Urinary bladder (tissue), 4 donors: ENCODE measurements at places on chromosomes 6 and 20. TPM values are rescaled to one million over a fixed set of nuclear protein-coding genes. Genes with fewer than 3 reads are reported as not detected.

The RIPOR2 gene
- 7.3 TPM for polyA plus RNA-seq

The TTK gene
- 0.23 TPM for polyA plus RNA-seq

The HEY2 gene
- 3.0 TPM for polyA plus RNA-seq

The TAP2 gene
- 18.5 TPM for polyA plus RNA-seq

The VSX1 gene
- polyA plus RNA-seq = 0.05 TPM

The DEFB132 gene
- polyA plus RNA-seq = 0.04 TPM

The C6orf58 gene
- not detected for polyA plus RNA-seq

The CCN6 gene
- not detected for polyA plus RNA-seq

The WFDC5 gene
- 0.27 TPM for polyA plus RNA-seq

The PKIB gene
- 0.60 TPM for polyA plus RNA-seq

The GJA10 gene
- not detected for polyA plus RNA-seq

The RRAGD gene
- 8.4 TPM for polyA plus RNA-seq

The RSPO4 gene
- 0.08 TPM for polyA plus RNA-seq

The RIOK1 gene
- polyA plus RNA-seq = 17.5 TPM

The KAT14 gene
- 12.0 TPM for polyA plus RNA-seq

The CLIC5 gene
- 2.4 TPM for polyA plus RNA-seq

The CLDN20 gene
- polyA plus RNA-seq = 0.06 TPM

The STX16 gene
- polyA plus RNA-seq = 47.9 TPM

The HLA-DOA gene
- 5.7 TPM for polyA plus RNA-seq

The RAB23 gene
- 74.4 TPM for polyA plus RNA-seq

The BNIP5 gene
- not detected for polyA plus RNA-seq

The PTPRK gene
- 26.7 TPM for polyA plus RNA-seq

The IL17A gene
- polyA plus RNA-seq = not detected
